B cell (primary cell): ENCODE measurements at places on chromosomes 13 and 19.

DNA sequence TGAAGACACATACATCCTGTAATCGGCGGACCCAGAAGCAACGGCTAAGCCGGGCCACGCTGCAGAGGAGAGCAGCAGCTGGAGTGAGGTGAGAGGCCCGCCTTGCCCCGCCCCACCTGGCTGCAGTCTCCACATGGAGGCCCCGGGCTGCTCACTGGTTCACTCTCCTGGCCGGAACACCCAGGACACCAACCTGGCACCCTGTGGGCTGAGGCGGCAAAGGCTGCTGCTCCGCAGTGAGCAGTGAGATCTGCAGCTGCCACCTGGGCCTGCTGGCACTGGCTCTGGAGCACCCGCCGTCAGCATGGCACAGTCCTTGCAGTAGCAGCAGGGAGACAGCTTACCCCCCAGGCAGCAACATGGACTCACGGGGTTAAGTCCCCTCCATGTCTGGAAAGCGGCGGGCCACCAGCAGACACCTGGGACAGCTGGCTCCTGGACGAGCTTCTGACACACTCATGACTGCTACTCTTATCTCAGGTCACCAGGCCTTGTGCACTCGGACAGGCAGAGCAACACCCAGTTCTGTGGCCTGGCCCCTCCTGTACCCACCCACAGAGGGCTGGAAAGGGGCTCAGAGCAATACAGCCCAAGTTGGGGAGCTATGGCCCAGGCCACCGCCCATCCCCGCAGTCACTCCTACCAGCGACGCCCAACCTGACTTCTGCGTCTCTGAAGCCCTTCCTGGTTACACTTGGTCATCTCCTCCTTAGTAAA, 13.2 kb upstream of the KPTN start:
- H3K4me3 ChIP-seq = no peak overlapping the region
- H3K27me3 ChIP-seq = no peaks in the 10 kb centered on the region
- H3K36me3 ChIP-seq = peaks cover 56% of the 10 kb centered on the region
- H3K27ac ChIP-seq = no peak overlapping the region
- no peak for DNase-seq
- no peaks in the 10 kb centered on the region for H3K4me1 ChIP-seq

GRCh38 chr13:47798194-47798593, 202.9 kb downstream of the SUCLA2 start:
- H3K4me1 ChIP-seq = no peaks in the 10 kb centered on the region
- H3K27ac ChIP-seq = no peak overlapping the region
- no peak overlapping the region for H3K4me3 ChIP-seq
- H3K36me3 ChIP-seq = no peaks in the 10 kb centered on the region
- DNase-seq = no peak

GRCh38 chr13:111399334-111399733, 78.9 kb downstream of the TEX29 start:
- no peak for DNase-seq
- H3K36me3 ChIP-seq = no peaks in the 10 kb centered on the region
- no peaks in the 10 kb centered on the region for H3K4me1 ChIP-seq
- no peak overlapping the region for H3K27ac ChIP-seq

- DNase-seq = no peak
- H3K4me1 ChIP-seq = no peaks in the 10 kb centered on the region
- H3K27me3 ChIP-seq = no peaks in the 10 kb centered on the region
- no peak overlapping the region for H3K27ac ChIP-seq
Observed at GRCh38 chr13:62613819-62614218, 1198.2 kb upstream of the PCDH20 start.

DNA sequence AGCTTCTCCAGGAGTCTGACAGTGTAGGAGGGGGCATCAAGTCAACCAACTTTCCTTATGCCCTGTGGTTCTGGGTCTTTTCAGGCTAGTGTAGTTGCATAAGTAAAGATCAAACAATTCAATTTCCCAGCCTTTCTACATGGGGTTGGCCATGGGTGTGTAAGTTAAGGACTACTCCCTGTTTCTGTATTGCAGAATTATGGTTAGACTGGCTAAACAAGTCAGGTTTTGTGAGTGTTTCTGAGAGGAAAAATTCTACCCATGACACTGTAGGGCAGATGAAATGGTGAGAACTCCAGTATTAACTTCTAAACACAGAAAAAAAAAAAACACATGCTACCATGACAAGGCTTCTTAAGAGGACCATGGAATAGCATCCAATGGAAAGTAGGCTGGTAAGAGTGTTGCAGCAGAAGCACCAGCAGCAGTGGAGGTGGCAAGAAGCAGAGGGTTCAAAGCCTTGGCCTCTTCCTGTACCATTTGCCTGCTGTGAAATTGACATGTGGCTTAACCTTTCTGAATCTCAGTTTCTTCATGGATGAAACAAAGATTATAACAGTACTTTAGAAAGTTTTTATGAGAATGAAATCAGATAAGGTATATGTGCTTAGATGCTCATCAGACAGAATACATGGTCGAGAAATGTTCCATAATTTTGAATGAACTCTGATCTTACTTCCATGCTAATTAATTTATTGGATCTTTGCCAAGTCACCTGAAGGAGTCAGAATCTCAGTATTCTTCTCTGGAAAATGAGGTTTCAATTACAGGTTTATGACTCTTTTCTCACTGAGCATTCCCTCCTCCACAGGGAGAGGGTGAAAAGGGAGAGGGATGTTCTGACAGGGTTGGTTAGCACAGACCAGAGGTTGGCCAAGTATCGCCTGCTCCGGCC, 11.4 kb upstream of the SCEL start:
- no peak overlapping the region for H3K4me3 ChIP-seq
- H3K27ac ChIP-seq = no peak overlapping the region
- H3K27me3 ChIP-seq = no peaks in the 10 kb centered on the region
- H3K36me3 ChIP-seq = no peaks in the 10 kb centered on the region
- no peak for DNase-seq

GRCh38 chr13:41897126-41897525, 63.8 kb downstream of the VWA8 start:
- no peak overlapping the region for H3K4me3 ChIP-seq
- DNase-seq = no peak
- no peak overlapping the region for H3K27ac ChIP-seq
- no peaks in the 10 kb centered on the region for H3K27me3 ChIP-seq
- no peaks in the 10 kb centered on the region for H3K4me1 ChIP-seq

- DNase-seq = peak; percentile 53
- H3K36me3 ChIP-seq = no peaks in the 10 kb centered on the region
- no peak overlapping the region for H3K4me3 ChIP-seq
Observed at GRCh38 chr19:40691421-40692211, 1.2 kb upstream of the NUMBL start.

- DNase-seq = no peak
- no peaks in the 10 kb centered on the region for H3K36me3 ChIP-seq
- H3K27me3 ChIP-seq = no peaks in the 10 kb centered on the region
Observed at GRCh38 chr13:97879646-97880310, 73.7 kb upstream of the IPO5 start.

DNA sequence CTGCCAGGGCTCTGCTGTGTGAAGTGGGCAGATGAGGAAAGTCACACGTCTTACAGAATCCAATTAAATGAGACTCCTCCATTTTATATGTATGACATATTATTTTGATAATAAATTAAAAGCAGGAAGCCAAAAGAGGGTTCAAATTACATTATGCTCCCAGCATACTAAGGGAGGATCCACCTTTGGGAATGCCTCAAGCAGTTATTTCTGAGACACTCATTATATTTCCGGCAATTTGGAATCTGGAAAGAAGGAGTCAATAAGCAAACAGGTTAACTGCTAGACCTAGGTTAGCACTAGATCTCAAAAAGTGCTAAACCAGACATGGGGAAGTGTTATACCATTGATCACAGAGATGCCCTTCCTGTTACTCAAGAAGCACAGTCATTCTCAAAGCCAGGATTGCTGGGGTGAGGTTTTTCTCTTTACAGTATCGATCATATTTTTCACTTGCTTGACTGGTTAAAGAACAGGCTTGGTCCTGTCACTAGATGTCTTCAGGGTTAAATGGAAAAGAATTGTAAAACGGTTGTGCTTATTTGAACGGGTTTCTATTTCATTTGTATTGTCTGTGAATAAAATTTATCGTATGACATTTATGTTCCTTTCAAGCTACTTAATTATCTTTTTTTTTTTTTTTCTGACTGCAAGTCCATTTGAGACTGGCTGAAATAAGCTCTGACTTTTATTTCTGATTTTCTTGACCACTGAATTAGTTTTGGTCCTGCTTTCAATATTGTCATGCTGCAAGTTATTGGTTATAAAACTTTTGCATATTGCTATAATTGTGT, 523.2 kb downstream of the KLF12 start:
- no peaks in the 10 kb centered on the region for H3K4me1 ChIP-seq
- H3K36me3 ChIP-seq = no peaks in the 10 kb centered on the region
- H3K27me3 ChIP-seq = no peaks in the 10 kb centered on the region
- H3K4me3 ChIP-seq = no peak overlapping the region

- no peaks in the 10 kb centered on the region for H3K27me3 ChIP-seq
- H3K27ac ChIP-seq = no peak overlapping the region
- DNase-seq = peak; percentile 9
Observed at GRCh38 chr13:94706843-94707399, 5.4 kb downstream of the SOX21 start.
